ENCODE measurements at places on chromosomes 3 and 15. TPM values are rescaled to one million over a fixed set of nuclear protein-coding genes. Genes with fewer than 3 reads are reported as not detected.

RAF1 gene
- 79.8 TPM for total RNA-seq

GREM1 gene
- total RNA-seq = not detected

ACY1 gene
- total RNA-seq = 74.7 TPM

SCN11A gene
- 0.08 TPM for total RNA-seq

NEK10 gene
- 0.80 TPM for total RNA-seq

IQCF5 gene
- not detected for total RNA-seq

FRMD5 gene
- 0.42 TPM for total RNA-seq

FILIP1L gene
- 0.48 TPM for total RNA-seq

CCR2 gene
- total RNA-seq = 0.16 TPM

CD200R1 gene
- 1.4 TPM for total RNA-seq

EFCAB12 gene
- 0.39 TPM for total RNA-seq

GOLIM4 gene
- total RNA-seq = 6.1 TPM

EPHB3 gene
- 0.16 TPM for total RNA-seq

CELSR3 gene
- 18.6 TPM for total RNA-seq

ANKUB1 gene
- not detected for total RNA-seq

ARHGAP11A gene
- total RNA-seq = 134 TPM

TRPM7 gene
- total RNA-seq = 45.4 TPM

GPR27 gene
- total RNA-seq = 0.91 TPM

TIMP4 gene
- total RNA-seq = not detected

MNS1 gene
- 0.70 TPM for total RNA-seq

ALDH1L1 gene
- total RNA-seq = not detected

RARRES1 gene
- not detected for total RNA-seq

STARD9 gene
- 4.4 TPM for total RNA-seq

SERINC4 gene
- total RNA-seq = 0.14 TPM

KY gene
- not detected for total RNA-seq

CPNE9 gene
- total RNA-seq = not detected

STRIT1 gene
- total RNA-seq = not detected

FANCD2OS gene
- total RNA-seq = not detected

SLCO2A1 gene
- 0.08 TPM for total RNA-seq

HHLA2 gene
- 1.1 TPM for total RNA-seq

KBTBD13 gene
- total RNA-seq = not detected

WDR49 gene
- total RNA-seq = 0.31 TPM

GRK7 gene
- not detected for total RNA-seq

IL5RA gene
- total RNA-seq = not detected

SLC2A2 gene
- total RNA-seq = not detected

CDC25A gene
- total RNA-seq = 55.7 TPM

ATP13A4 gene
- total RNA-seq = 1.6 TPM

DISP2 gene
- 0.08 TPM for total RNA-seq

ZNF660 gene
- 1.6 TPM for total RNA-seq

ADAMTSL3 gene
- total RNA-seq = not detected

ZNF35 gene
- total RNA-seq = 5.8 TPM

LRRC31 gene
- not detected for total RNA-seq
